CD4-positive, CD25-positive, alpha-beta regulatory T cell (primary cell): ENCODE measurements at places on chromosomes 12 and 14. TPM values are rescaled to one million over a fixed set of nuclear protein-coding genes. Genes with fewer than 3 reads are reported as not detected.

- no peak for DNase-seq
Measured at GRCh38 chr14:49962621-49963020, 69.7 kb downstream of the ARF6 start.

CDH24 gene
- total RNA-seq = 2.9 TPM

CELA1 gene
- not detected for total RNA-seq

DNA sequence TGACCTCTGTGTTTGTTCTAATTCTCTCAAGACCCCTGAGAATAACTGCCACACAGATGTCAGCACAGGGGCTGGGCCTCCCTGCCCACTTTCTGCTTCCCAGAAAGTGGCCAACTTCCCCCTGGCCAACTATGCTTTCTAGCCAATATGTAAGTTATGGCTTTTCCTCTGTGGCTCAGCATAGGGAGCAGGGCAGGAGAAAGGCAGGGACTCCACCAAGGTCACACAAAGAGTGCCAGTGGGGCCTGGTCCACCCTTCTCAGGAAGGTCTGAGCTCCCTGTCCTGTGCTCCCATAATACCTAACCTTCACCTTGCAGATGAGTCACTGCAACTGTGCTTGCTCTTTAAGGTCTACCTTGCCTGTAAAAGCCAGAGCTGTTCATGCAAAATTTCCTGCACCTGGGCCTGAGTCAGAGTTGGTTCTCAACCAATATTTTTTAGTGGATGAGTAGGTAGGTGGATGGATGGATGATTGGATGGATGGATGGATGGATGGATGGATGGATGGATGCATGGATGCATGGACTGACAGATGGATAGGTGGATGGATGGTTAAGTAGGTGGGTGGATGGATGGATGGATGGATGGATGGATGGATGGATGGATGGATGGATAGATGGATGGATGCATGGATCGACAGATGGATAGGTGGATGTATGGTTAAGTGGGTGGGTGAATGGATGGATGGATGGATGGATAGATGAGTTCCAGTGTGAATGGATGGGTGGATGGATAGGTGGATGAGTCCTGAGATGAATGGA lies 64.2 kb downstream of the DIO3 start:
- no peak for DNase-seq

KRT6C gene
- total RNA-seq = not detected

DNA sequence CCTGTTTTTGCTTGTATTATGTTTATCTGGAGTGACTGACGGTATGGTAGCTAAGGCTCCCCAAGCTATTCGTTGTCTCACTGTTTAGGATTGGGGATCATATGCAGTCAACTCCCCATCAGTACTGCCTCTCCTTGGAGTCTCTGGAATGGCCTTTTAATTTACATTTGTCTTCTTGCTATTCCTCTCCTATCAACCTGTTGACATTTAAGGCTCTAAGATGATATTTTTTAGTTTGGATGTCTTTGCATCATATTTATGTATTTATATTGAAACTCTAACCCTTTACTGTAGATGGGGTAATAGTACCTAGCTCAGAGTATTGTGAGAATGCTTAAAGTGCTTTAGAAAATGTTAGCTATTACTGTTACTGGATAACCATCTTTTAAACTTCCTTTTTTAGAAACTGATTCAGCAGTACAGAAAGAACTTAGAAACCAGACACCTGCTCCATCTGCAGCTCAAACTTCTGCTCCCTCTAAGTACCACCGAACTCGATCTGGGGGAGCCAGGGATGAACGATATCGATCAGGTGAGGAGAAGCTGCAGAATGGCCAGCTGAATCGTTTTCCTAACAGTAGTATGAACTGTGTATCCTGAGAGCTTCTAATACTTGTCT lies 123.5 kb upstream of the ATF1 start:
- DNase-seq = no peak

DNA sequence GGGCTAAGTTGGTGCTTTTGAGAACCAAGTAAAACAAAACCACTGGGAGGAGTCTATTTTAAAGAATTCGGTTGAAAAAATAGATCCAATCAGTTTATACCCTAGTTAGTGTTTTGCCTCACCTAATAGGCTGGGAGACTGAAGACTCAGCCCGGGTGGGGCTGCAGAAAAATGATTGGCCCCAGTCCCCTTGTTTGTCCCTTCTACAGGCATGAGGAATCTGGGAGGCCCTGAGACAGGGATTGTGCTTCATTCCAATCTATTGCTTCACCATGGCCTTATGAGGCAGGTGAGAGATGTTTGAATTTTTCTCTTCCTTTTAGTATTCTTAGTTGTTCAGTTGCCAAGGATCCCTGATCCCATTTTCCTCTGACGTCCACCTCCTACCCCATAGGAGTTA lies 1.8 kb upstream of the RAB5B start:
- no peak for DNase-seq
